WTC11 (cell line): ENCODE measurements at places on chromosomes 7 and 10. TPM values are rescaled to one million over a fixed set of nuclear protein-coding genes. Genes with fewer than 3 reads are reported as not detected.

- DNase-seq = no peak
These were observed 4.1 kb upstream of the NT5C2 start for GRCh38 chr10:103197174-103197573.

Gene RPEL1
- 0.09 TPM in 1 of 3 replicates, not detected in the others for total RNA-seq

DNA sequence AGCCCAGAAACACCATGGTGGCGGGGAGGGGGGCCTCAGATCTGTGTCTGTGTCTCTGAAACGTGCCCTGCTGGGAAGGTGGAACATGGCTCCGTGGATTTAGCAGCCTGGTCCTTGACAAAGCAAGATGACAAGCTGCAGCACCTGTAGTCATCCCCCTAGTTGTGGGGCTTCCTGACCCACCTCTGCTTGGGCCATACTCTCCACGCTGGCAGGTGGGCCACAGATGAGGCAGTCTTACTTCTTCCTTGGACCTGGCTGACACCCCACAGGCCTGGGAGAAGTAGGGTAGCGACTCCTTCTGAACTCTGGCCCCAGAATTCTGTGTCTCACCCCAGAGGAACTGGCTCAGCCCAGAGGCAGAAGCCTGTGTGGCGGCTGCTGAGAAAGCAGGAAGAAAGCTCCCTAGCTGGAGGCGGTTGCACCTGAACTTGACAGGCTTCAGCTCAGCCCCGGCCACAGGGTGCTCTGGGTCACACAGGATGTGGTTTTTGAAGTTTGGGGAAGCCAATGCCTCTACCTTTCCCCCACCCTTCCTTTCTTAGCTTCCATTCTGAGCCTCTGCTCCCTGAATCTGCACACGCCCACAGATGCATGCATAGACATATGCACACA, 113.9 kb downstream of the ABLIM1 start:
- no peak for DNase-seq

Gene EBLN1
- not detected in 3 replicates for total RNA-seq

- peak; percentile 97 for DNase-seq
These were observed 102.0 kb downstream of the STRA8 start for GRCh38 chr7:135335628-135336139.

DNA sequence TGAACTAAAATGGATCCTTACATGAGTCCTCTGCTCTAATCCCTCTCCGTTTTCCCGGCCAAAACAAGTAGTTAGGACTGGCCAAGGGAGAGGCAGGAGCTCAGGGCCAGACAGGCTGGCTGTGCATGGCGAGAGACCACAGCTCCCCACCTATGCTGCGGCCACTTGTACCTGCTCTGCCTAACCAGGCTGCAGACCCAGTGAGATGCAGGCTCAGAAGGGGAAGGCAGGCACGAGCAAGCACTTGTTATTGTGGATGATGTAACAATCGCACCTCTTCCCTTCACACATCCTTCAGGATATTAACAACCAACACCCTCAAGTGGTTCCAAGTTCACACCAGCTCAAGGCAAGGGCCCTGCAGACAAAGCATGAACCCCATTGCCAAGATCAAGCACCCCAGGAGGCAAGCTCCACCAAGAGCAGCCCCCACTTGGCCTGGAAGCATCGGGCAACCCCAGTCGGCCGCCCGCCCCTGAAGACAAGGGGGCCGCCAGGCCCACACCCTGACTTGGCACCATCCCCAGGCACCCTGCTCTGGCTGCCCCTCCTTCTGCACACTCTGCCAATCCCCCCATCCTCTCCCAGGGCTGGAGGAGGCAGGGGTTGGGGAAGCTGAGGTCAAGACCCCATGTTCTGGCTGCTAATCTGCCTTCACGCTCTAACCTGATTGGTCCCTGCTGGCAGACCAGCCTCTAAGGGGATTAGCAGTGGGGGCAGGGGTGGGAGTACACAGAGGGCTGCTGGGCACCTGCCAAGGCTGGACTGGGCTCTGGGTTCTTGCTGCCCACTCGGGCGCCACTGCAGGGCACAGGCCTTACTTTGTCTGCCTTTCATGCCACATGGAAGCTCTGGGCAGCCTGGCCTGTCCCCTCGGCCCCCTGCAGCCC, 111.3 kb downstream of the SLIT1 start:
- no peak for DNase-seq

DNA sequence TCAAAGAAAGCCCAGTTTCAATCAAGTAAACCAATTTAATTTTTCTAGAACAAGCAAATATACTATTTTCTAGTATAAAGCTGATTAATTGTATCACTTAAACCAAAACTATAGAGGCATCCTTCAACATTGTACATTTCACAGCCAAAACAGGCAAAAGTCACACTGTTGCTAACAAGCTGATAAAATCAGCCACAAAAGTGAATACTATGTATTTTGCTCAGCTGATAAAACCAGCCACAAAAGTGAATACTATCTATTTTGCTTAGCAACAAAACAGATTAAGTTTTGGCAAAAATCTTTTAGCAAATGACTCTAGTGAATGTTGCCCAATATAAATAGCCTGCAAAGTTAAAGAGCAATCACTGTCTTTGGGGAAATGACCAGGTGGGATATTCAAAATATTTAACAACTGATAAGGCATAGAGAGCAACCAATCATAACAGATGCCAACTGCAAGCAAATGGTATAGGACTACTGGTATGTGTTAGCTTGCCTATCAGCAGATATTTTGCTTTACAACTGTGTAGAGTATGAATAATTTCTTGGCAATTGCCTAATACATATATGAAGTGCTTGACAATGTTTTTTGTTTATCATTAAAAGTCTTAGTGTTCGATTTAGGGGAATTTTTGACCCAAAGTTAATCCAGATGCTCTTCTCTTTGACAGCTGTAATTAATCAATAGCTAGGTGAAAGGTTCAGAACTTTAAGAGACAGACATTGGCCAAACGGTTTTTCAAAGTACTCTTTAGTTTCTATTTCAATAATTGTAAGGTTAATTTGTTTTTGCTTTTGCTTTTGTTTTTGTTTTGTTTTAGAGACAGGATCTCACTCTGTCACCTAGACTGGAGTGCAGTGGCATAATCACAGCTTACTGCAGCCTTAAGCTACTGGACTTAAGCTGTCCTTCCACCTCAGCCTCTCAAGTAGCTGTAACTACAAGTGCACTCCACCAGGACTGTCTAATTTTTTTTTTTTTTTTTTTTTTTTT, 44.4 kb upstream of the SP4 start:
- no peak for DNase-seq

GRCh38 chr10:97224483-97225435, 39.0 kb upstream of the SLIT1 start:
- DNase-seq = no peak

DNA sequence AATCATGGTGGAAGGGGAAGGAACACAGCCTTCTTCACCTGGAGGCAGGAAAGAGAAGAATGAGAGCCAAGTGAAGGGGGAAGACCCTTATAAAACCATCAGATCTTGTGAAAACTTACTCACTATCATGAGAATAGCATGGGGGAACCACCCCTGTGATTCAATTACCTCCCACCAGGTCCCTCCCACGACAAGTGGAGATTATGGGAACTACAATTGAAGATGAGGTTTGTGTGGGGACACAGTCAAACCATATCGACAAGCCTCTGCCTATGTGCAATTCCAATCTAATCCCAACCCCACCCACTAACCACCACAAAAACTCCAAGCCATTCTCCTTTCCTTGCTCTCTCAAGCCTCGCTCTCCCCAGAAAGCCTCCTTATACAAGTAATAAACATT, 69.2 kb downstream of the TAC1 start:
- DNase-seq = no peak

DNA sequence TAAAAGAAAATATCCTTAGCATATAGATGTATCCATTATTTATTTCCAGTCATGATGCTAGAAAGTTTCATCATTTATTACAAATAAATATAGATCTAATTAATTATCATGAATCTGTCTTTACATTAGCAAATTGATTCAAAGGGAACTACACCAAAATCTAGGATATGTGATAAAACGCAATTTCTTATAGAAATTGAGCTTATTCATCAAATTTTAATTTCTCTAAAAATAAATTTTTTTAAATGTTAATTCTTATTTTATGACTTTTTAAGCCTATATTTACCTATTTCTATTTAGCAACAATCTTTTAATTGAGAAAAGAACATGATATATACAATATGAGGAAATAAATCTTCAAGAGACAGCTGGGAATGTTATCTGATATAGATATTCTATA, 34.0 kb upstream of the ING3 start:
- no peak for DNase-seq

Gene OR2A12
- not detected in 3 replicates for total RNA-seq
